CD4-positive, alpha-beta T cell treated with Interleukin-12 subunit alpha and Interleukin-12 subunit beta, for 1 hour (primary cell): ENCODE measurements at places on chromosomes 2 and 18.

GRCh38 chr2:159230145-159230877 lies 56.2 kb downstream of the WDSUB1 start:
- DNase-seq, result no peak

- DNase-seq, result no peak
Measured at GRCh38 chr2:24220554-24221291, 45.9 kb downstream of the FAM228A start.

DNA sequence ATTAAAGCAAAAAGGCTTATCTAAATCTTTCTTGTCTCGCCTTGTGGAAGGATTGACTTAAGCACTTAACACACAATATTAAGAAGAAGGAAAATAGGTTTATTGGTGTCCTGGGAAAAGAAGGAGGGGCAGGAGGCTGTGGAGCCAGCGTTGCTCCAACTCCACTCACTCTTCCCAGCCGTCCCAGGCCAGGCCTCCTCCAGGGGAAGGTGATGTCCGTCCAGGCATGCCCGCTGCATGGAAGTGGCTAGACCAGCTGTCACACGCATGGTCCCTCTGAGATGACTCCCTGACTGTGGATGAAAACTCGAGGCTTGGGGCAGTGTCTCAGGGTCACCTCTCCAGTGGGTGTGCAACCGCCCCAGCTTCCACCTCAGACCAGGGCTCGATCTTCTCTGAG lies 281.1 kb downstream of the GALR1 start:
- DNase-seq, result no peak

- DNase-seq, result peak; percentile 61
Measured at GRCh38 chr18:47100212-47100831, 50.0 kb downstream of the HDHD2 start.

DNA sequence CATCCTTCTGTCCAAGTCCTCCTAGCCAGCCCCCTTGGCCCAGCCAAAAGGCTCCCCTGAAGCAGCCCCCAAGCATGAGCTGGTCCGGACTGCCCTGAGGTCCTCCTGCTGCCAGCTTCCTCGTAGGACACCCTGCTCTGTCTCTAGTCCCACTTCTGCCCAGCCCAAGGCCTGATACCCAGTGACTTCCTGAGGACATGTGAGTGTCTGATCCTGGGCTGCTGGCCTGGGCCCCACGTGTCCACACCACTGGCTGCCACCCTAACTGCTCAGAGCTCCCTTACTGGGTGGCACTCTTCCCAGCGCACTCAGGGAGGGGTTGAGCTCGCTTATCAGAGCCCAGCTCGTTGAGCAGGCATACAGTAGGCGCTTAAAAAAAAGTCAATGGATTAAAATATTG lies 34.4 kb upstream of the PDIA6 start:
- no peak for DNase-seq

- no peak for DNase-seq
Measured at GRCh38 chr18:41324934-41325333, 630.1 kb upstream of the PIK3C3 start.

- DNase-seq, result no peak
Measured at GRCh38 chr2:69411120-69411519, 24.1 kb upstream of the GFPT1 start.

DNA sequence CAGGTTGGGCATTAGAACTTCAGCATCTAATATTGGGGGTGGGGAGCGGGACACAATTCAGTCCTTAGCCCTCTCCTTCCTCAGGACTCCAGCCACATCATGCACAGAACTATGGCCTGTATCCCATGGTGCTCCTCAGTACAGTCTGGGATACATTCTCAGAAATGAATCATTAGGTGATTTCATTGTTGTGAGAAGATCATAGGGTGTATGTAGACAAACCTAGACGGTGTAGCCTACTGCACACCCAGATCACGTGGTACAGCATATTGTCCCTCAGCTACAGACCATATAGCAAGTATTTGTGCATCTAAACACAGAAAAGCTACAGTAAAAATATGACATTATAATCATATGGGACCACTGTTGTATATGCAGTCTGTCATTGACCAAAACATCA lies 23.2 kb upstream of the IMP4 start:
- DNase-seq, result no peak

GRCh38 chr2:70143314-70144150 lies 47.3 kb downstream of the C2orf42 start:
- peak; percentile 70 for DNase-seq

- no peak for DNase-seq
Measured at GRCh38 chr2:175275539-175275938, 94.0 kb upstream of the ATP5MC3 start.

- DNase-seq, result no peak
Measured at GRCh38 chr2:85395912-85396475, 14.2 kb downstream of the CAPG start.

DNA sequence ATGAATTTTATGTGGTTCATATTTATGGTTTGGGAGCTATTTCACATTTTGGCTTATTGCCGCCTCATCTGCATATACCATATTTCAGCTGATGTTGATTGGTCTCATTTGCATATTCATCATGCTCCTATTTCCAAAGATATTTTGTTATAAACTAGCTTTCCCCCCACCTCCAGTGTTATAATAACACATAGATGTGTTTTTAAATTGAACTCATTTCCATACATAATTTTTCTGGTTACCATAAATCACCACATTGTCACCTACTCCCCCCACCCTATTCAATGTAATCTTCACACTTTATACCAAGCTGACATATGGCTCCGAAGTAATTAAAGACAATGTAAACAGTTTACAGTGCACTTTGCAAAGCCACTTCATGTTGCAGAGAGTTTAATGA lies 101.2 kb downstream of the FSHR start:
- no peak for DNase-seq

GRCh38 chr18:49858309-49859020 lies 45.1 kb upstream of the ACAA2 start:
- DNase-seq, result peak; percentile 57

GRCh38 chr2:1869987-1870386 lies 125.7 kb upstream of the PXDN start:
- no peak for DNase-seq

DNA sequence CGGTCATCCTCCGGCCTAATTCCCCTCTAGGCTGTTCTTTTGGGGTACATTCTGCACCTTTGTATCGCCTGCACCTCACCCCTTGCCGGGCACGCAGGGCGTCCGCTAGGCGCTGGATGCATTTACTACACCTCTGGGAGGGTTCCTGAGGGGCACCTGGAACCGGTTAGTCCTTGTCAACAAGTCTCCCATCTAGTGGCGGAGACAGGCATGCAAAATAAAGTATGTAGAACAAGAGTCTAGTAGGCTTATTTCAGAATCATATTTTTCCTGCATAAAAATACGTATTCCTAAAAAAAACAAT lies 705 bp upstream of the TEX261 start:
- DNase-seq, result peak; percentile 68

GRCh38 chr18:63177259-63177658 lies 142.3 kb downstream of the BCL2 start:
- DNase-seq, result no peak

DNA sequence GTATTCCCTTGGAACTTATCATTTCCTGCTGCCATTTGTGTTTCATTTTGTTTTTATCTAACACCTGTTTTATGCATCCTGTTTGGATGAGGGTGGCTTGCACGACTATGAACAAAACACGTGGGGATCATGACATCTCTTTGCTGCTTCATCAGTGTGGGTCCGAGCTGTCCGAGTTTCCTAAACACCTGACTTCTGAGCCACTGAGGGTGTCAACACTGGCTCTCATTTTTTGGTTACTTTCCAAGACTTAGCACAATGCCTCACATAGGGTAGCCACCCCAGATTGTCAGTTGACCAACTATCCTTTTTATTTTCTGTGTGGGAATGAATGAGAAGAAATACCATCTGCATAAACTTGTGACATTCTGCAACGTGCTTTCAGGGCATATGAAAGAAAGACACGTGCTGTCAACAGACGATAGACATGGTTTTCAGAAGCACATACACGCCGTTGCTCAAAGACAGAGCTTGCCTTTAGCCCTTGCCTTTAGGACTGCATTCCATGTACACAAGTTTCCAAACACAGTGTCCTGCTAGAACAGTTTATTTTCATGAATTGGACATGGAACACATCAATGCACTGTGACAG lies 166.7 kb downstream of the MYT1L start:
- DNase-seq, result no peak

GRCh38 chr18:74836296-74837139 lies 238.8 kb downstream of the ZNF407 start:
- no peak for DNase-seq

DNA sequence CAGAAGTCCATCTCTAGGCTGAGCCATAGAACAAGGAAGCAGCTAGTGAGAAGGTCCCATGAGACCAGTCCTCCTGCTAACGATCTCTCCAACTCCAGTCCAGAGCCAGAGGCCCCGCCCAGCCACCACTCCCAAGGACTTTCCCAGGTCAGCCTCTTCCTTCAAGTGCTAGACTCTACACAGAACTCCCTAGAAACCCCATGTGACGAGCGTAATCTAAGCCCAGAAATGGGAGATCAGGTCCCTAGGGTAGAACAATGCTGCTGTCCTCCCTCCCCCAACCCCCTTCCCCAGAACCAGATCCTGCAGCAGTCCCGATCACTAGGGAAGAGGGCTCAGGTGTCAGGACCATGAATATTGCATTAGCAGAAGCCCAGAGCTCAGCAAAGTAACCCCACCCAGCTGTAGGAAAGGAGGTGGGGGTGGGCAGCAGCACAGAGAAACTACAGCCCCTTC lies 6.9 kb downstream of the DCTN1 start:
- DNase-seq, result no peak

DNA sequence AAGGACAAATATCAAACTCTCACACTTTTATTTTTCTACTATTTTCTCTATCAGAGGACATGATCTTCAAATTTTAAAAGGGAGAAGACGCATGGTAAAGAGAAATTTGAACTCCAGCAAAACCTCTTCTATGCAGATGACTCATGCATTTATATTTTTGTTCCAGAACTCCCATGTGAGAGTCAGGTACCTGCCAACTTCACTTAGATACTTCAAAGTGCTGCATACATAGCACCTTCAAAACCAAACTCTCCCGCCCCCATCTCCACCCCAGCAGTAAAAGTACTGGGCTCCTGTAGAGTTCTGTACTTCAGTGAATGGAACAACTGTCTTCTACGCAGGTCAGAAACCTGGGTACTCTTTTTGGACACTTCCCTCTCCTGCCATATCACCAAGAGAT lies 398.3 kb downstream of the TGIF1 start:
- DNase-seq, result no peak

DNA sequence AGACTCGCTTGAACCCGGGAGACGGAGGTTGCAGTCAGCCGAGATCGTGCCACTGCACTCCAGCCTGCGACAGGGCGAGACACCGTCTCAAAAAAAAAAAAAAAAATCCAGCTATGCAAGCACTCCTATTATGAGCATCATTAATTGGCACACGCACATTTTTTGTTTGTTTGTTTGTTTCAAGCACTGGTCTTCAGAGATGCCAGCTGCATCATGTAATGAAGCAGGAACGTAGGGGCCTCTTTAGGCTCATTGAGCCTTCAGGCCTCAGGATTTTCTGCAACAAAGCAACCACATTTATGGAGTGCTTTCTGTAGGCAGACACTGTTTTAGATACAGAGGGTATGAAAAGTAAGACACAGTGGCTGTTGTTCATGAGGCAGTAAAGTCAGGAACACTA lies 585.8 kb downstream of the CNTNAP5 start:
- no peak for DNase-seq
